Epithelial cell of proximal tubule (primary cell): ENCODE measurements at places on chromosomes 12 and 14.

GRCh38 chr12:32486158-32486557 lies 86.8 kb downstream of the FGD4 start:
- no peak for DNase-seq

DNA sequence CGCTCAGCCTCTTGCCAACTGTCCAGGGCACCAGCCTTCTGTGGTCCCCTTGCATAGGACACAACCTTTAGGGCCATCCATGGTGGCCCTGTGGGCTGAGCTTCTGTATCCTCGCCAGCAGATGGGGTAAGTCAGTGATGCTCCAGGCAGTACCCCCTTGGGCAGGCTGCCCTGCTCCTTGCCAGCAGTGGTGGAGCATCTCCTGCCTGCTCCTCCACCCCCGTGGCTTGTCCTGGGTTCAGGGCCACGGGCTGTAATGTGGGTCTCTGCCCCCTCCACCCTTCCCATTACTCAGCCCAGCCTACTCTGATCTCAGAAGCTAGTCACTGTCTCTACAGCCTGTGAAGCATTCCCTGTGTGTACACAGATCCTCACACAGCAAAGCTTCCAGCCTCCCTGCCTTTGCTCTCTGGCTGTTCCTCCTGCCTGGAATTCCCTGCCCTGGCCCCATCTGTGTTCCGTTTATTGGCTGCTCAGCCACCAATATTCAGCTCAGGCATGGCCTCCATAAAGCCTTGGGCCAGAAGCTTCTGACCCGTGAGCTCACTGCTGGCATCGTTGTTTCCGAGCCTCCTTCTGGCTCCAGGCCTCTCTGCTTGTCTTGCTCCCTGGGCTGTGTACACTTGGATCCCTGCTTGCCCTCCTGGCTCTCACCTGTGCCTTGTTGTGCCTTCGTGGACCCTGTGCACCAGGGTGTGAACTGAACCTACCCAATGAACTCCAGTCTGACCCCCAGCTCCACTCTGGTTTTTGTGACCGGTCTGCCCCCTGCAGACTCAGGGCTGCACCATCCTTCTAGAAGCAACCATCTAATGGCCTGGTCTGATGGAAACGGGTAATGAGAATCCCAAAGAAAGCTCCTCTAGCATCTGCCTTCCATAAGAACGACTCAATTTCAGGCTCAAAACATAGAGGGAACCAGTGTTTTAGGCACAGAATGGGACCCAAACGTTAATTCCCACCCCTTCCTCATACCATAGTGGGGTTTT lies 177.0 kb upstream of the PRMT8 start:
- no peak for DNase-seq

- DNase-seq: peak; percentile 61
These were observed 1194.7 kb downstream of the GALC start for GRCh38 chr14:86798330-86798729.

GRCh38 chr12:24446287-24446686 lies 496.8 kb upstream of the SOX5 start:
- DNase-seq: no peak

DNA sequence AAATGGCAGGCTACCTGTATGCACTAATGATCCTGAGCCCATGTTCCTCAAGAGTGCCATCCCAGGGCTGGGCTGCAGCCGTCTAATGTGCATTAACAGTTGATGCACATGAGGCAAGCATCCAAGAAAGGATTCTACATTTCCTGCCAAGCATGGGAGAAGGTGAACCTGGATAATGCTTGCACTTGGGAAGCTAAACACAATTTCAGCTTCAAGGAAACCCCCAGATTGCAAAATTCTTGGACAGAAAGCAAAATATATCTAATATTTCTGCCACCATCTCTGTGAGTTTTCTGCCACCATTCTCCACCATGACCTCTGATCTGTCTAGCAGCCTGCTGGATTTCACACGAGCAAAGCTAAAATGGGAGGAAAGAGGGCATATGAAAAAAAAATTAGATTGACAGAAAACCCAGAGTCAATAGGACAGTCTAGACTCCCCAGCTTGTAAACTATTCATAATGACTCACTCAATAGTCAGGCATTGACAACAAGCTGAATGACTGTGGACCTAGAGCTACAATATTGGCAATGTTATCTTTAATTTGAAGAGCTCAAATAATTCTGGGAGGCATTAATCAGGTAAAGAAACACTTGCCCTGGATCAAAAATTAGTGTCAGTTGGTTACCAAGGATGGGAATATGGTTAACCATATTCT lies 91.9 kb upstream of the BCL2L14 start:
- DNase-seq: no peak

DNA sequence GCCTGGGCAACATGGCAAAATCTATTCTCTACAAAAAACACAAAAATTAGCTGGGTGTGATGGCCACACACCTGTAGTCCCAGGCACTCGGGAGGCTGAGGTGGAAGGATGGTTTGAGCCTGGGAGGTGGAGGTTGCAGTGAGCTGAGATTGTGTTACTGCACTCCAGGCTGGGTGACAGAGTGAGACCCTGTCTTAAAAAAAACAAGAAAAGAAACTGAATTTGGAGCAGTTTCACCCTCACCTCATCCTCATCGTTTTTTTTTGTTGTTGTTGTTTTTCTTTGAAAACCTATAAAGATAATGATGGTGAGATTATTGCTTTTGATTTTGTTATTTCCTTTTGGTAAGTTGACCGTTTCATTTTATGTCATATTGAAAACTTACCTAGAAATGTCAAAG lies 60.7 kb downstream of the SLC38A6 start:
- DNase-seq: no peak

DNA sequence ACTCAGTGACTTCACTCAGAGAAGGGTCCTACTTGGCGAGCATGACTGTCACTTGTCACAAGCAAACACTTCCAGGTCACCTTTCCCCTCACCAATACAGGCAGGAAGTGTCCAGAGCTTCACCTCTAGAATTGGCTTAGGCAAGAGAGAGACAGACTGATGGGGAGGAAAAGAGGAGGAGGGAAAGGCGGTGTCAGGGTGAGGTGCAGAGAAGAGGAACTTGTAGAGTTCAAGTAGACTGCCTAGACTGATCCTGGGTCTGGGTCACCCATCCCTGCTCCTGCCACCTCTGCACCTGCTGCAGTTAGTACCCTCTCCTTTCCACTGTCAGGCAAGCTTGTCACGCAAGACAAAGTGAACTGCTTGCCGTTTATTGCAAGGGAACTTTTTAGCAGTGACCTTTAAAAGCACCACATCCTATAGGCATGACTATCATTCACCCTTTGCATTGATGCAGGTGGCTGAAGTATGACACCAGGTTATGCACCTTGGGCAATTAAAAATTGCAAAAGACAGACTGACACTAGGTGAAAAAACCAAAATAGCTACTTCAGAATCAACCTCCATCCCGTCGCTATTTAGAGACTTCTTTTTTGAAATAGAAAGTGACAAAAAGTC lies 292.4 kb downstream of the SYT1 start:
- DNase-seq: no peak

DNA sequence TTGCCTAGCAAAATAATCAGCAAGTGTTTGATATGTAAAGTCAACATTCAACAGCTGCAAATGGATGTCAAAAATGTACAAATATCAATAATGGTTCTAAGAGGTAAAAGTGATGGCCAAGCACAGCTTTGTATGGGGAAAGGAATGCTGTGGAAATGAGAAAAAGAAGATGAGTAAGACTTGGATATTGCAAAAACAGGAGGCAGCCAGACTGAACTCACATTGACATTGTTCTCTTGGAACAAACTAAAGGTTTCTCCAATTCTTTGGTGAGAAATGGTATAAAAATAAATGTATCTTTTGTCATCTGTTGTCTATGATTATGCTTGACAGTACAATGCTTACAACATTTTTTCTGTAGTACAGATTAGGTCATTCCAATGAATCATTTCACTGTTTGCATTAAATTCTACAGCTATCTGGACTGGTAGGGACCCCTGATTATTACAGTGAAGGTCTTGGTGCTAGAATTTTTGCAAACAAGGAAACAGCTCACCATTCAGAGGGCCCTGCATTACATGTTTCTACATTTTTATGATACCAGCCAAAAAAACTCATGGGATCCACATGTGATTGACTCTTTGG lies 465.7 kb downstream of the NOVA1 start:
- no peak for DNase-seq

DNA sequence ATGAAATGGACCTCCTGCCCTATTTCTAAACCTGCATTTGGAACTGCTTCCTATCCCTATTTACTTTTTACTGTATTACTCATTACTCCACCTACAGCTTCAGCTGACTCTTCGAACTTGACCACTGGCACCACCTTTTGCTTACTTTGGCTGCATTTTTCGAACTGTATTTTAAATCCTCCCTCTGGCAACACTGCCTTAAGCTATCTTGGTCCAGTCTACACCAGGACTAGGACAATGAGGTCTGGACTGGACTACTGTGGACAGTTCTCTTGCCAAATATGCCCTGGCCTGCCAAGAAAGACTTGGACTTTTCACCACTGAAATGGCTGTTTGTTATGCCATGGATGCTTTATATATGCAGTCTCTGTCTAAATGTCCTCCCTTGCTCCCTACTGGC lies 328.1 kb downstream of the BTG1 start:
- peak; percentile 12 for DNase-seq

DNA sequence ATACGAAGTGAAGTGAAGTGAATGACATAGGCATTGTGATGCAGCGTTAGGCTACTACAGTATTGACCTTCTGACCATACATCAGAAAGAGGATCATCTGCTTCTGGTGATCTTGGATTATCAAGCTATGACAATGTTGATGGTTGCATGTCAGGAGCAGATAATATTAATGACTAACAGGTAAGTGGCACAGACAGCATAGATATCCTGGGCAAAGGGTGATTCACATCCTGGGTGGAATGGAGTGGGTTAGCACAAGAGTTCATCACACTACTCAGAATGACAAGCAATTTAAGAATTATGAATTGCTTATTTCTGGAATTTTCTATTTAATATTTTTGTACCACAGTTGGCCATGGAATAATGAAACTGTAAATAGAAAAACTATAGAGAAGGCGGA lies 397.9 kb upstream of the ATP2B1 start:
- DNase-seq: no peak

DNA sequence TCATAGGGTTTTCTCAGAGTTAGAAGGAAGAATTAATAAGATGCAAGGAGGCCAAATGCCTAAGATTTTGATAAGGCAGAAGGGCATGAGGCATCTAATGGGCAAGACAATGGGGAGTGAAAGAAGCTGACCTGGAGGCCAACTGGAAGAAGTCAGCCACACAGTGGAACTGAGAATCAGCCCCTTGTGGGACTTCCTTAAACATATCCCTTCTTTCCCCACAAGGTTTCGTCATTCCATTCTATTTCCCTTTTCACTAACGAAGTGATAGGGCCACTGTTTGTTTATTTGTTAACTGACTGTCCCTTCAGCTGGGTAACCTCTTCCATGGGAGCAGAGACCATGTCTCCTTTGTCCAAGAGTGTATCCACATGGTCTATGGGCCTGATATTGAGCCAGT lies 86.2 kb downstream of the HELB start:
- DNase-seq: no peak

DNA sequence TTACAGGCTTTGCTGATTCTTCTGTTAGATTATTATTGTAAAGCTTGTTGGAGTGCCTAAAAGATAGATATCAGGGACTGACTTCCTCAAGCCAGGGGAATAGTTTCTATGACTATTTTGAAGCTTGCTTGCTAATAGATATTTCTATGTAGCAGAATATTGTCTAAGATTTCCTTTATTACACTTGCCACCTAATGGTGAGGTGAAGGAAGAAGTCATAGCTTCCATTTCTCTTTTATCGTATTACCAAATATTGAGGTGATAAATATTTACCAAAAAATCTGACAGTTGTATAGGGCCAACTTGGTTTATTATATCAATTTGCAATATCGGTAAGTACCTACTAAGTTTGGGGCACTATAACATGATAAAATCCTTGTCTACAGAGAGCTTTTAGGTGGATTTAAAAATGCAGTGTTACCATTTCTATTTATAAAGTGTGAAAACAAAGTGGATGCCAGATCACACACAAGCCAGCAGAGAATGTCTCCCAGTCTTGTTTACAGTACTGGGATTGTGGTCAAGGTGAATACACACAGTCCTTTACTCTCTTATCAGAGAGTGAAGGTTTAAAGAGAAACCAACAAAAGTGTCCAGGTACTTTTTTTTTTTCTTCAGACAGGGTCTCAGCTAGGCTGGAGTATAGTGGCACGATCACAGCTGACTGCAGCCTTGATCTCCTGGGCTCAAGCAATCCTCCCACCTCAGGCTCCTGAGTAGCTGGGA lies 137.9 kb downstream of the IGF1 start:
- DNase-seq: no peak

DNA sequence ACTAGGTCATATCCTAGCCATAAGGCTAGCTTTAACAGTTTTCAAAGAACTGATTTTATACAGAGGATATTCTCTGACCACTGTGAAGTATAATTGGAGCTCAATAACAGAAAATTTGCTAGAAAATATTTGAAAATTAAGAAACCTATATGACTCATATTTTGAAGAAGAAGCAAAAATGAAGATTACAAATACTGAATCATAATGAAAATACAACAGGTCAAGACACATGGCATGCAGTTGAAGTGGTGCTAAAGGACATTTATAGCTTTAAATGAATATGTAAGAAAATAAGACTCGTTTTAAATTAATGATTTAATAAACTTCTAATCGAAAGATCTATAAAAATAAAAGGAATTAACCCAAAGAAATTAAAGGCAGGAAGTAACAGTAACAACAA lies 1234.6 kb downstream of the SLC16A7 start:
- no peak for DNase-seq
